ENCODE measurements at places on chromosomes 11 and 22.
A peak's percentile ranks its signal among the peaks of the same experiment; 100 is the strongest.

DNA sequence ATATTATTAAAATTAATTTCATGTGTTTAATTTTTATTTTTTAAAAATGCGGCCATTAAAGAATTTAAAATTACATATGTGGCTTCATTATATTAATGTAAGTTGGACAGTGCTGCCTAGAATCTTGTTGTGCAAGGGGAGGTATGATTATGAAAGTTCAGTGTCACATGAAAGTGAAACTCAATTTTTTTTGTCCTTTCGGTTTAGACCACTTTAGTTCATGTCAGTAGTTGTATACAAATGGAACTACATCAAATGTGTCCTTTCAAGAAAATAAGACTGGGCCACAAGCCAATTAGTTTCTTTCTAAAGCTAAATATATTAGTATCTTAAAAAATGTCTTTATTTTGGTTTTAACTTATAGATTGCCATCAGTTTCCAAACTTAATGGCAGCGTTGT is 35.7 kb downstream of the TBCEL start:
- DNase-seq = peak; percentile 5

- DNase-seq = no peak
These were observed 55.5 kb downstream of the CLPB start for GRCh38 chr11:72378704-72379383.

DNA sequence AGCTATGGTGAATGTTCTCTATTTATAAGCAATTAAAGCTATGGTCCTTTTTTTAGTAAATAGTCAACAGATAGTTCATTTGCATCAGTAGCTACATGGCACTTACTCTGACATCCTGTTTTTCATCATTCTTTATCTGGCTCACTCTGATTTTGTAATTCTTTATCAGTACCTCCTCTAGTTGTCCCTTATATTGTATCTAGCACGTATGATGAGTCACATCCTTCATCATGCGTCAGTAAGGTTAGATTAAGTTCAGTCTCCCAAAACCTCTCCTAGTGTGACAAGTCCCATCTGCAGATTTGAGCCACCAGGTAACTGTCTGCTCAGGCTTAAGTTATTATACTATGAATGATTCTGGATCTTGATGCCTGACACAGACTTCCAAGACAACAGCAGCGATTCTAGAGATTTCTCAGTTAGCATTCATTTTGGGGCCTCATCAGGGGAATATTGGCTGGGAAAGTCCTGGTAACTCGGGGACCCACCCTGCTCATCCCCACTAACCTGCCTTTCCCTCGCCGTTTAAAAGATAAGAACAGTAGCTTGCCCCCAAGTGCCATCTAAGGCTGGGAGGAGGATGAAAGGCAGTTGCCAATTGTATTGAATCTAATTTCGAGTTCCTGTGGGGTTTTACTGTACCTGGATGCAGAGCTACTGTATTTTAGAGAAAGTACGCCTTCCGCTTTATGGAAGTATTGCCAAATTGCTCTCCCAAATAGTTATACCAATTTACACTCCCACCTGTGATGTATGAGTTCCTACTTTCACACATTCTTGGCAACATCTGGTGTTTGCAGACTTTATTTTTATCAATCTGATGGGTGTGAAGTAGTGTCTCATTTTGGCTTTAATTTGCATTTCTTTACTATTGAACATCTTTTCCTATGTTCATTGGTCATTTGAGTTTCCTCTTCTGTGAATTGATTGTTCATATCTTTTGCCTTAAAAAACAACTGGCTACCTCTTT is 55.9 kb downstream of the ZC3H12C start:
- DNase-seq = no peak

DNA sequence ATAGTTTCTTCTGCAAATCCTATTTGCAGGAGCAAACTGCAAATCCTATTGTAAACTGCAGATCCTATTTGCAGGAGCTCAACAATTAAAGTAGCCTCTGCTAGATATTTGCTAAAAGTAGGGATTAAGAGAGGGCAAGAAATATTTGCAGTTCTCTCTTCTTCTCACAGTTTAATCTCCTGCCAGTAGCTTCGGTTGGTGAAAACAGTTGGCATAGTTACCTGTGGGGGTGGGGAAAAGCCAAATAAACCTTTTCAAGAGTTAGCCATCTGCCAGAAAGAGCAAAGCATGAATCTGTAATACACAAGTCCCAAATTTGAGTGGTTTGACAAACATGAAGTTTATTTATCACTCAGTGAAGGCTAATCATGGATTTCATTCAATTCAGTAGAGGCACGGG is 942.5 kb downstream of the JRKL start:
- no peak for DNase-seq

DNA sequence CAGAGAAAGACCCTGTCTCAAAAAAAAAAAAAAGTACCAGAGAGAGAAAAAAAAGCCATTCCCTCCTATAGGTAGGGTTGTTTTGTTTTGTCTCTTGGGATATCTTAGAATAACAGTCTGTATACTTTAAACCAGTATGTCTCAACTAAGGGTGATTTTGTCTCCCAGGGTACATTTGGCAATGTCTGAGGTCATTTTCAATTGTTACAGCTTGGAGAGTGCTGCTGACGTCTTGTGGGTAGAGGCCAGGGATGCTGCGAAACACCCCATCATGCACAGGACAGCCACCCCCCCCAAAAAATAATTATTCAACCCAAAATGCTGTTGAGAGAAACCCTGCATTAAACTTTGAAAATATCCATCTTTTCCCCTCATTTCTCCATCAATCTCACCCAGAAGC is 56.1 kb upstream of the CRTAM start:
- no peak for DNase-seq

DNA sequence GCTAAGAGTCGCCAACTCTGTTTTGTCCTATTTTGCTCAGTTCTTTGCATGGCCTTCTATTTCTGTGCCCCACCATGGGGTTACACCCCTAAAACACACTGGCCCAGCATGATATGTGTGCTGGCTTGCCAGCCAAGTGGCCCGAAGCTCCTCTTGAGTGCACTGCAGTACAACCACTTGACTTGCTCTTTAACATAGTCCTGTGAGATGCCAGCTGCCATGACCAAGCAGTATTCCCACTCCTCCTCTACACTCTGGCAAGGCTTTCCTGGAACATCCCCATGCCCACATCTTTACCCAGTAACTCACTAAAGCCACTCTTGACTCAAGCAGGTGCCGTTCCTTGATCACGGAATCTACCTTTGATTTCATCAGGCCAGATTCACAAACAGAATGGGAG is 102.9 kb upstream of the GAL start:
- DNase-seq = no peak

DNA sequence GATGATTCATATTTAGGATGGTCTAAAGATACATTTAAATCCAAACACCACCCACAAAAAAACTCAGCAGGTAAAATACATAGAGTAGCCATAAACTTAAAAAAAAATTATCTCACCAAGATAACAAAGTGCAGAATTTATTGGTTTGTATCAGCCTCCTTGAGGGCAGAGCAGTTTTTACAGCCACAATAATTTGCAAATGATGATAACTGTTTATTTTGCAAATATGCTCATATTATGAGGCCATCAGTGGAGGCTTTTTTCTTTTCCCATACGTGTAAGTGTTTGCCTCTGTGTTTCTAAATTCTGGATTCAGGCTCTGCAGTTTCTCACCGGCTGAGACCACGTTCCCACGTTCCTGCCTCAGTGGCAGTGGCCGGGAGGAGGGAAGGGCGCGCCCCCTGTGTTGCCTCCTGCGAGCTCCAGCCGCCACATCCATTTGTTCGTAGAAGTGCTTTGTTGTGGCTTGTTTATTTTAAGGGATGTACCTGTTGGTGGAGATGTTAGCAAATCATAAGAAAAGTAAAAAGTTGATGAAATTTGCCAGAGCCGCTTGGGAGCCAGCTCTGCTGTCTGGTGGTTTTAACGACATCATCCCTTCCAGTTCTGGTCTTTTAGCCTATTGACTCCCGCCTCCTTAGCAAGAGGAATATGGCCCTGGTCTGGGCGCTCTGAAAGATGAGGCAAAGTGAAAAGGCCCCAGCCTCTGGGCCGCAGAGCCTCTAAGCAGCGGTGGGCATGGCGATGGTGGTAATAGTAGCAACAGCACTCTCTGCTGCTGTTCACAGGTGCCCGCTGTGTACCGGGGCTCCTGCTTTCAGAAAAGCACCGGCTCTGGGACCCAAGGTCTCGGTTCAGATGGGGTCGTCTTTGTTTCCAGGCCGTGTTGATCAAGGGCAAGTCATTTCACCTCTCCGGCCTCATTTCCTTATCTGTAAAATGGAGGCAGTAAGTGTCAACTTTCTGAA is 66.7 kb upstream of the PPARA start:
- DNase-seq = no peak

- no peak for DNase-seq
These were observed 66.5 kb upstream of the SLC25A18 start for GRCh38 chr22:17496841-17497240.

GRCh38 chr11:43135966-43136534 is 175.7 kb upstream of the API5 start:
- no peak for DNase-seq

- no peak for DNase-seq
These were observed 188.4 kb downstream of the SPON1 start for GRCh38 chr11:14150878-14151277.

DNA sequence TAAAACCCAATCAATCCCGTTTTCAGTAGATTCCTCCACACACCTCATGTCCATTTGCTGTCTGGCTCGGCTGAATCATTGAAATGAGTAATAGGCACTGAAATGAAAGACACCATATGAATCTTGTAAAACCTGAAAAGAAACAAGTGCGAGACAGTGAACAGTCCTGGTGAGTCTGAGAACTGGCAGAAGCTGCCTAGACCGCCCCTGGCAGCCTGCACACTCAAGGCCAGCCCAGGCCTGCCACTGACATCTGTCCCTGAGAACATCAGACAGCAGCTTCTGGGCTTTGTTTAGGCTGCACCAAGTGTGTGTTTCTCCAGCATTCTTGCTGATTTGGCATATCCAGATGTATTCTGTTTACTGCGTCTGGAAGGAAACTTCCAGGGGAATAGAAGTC is 44.8 kb downstream of the ENDOD1 start:
- no peak for DNase-seq

- DNase-seq = no peak
These were observed 56.1 kb downstream of the AASDHPPT start for GRCh38 chr11:106133529-106133928.

GRCh38 chr22:41043722-41044121 is 48.7 kb upstream of the EP300 start:
- DNase-seq = no peak

GRCh38 chr11:92285776-92286175 is 61.2 kb downstream of the FAT3 start:
- no peak for DNase-seq

GRCh38 chr11:95716266-95716665 is 73.3 kb downstream of the FAM76B start:
- DNase-seq = no peak

DNA sequence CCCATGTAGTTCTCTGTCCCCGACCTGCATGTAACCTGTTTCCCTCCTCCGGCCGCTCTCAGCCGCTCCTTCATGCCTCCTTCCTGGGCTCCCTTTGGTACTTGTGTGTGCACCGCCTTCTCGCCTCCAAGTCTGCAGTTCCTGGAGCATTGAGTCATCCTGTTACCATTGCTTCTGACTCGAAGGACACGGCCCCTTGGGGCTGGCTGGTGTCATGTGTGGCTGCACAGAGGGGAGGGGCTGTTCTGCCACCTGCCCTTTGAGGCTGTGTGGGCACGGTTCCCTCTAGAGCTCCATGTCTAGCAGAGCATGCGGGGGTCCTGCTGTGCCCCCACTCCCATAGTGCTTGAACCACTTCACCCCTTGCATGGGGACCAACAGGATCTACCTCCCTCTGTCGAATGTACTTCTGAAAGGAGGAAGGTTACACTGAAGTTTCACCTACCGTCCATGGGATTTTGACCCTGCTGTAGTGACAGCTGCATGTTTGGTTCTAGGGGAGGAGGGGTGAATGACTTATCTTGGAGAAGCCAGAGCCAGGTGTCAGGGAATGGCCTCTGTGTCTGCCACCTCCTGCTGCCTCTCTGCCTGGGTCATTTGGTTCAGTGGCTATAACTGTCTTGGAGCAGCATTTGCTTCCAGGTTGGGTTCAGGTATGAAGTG is 39.6 kb downstream of the BCR start:
- peak; percentile 53 for DNase-seq

DNA sequence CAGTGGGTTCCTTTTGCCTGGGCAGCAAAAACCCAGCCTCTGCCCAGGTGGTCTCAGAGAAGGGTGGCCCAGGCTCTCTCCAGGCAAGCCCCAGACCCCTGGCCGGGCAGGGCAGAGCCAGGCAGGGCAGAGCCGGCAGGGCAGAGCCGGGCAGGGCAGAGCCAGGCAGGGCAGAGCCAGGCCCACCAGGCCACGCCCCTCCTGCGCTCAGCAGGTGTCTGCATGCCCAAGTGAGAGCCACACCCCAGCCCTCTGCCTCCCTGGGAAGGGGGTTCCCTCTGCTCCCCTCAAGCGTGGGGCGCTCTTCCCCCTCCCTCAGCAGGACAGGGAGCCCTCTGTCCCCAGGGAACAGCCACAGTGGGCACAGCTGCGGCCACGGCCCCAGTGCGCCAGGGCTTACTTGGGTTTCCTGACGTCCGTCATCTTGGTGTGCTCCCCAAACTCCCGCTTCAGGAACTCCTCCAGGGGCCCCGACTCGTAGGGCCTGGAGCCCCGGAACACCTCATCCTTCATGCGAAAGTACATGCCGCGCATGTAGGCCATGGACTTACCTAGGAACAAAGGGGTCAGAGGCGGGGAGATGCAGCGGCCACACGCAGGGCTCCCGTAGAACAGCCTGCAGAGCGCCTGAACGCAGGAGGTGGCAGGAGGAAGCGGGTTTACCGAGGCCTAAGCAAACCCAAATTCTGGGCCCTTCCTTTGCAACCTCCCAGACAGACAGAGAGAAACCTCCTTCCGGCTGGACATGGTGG is 10.1 kb upstream of the BAIAP2L2 start:
- DNase-seq = no peak

GRCh38 chr11:126518972-126519690 is 163.6 kb downstream of the ST3GAL4 start:
- DNase-seq = no peak

DNA sequence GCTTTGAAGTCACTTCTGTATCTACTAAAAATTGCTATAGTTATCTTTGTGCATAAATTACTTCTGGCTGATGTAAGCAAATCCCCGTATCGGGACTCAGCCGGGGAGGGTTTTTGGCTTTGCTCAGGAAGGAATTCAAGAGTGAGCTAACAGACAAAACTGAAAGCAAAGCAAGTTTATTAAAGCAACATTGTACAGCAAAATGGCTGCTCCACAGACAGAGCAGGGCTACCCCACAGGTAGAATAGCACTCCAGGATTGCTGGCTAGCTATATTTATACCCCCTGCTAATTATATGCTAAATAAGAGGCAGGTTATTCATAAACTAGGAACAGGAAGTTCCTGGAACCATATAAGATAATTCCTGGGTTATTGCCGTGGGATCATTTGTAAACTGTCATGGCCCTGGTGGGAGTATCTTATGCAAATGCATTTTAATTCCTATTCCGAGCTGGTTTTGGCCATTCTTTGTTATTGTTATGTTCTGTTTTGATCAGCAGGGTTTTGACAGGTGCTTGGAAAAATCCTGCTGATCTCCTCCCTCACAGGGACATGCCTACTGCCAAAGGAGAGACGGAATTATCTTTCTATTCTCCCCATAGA is 15.2 kb downstream of the MIF start:
- no peak for DNase-seq

DNA sequence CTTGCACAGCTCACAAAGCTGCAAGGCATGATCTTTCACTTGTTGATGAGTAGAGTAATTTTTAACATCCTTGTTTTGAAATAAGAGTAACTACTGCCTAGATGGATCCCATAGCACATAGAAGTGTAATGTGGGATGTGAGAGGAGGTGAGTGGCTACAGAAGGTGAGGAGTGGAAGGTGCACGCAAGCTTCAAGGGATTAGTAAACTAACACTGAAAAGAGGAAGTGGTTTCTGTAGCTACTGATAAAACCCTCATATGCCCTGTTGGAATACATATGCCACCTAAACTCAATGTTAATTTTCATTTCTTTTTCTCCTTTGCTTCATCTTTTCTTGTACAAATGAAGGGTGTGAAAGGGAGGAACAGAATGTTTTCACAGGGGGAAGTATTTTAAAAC is 22.0 kb upstream of the CTSC start:
- DNase-seq = no peak
